ENCODE measurements at places on chromosomes 11 and 22. TPM values are rescaled to one million over a fixed set of nuclear protein-coding genes. Genes with fewer than 3 reads are reported as not detected.
A peak's percentile ranks its signal among the peaks of the same experiment; 100 is the strongest.

Gene P4HA3
- polyA plus RNA-seq = 0.07 TPM

Gene KRTAP5-1
- not detected for polyA plus RNA-seq

Gene DDI1
- not detected for polyA plus RNA-seq

Gene LRP5
- 57.1 TPM for polyA plus RNA-seq

Gene KRTAP5-11
- not detected for polyA plus RNA-seq

Gene EP300
- 13.2 TPM for polyA plus RNA-seq

Gene RFPL2
- not detected for polyA plus RNA-seq

- no peak for DNase-seq
Measured at GRCh38 chr11:115964091-115964490, 459.9 kb upstream of the CADM1 start.

GRCh38 chr11:121499405-121499804 lies 46.6 kb upstream of the SORL1-AS1 start:
- no peak for DNase-seq

DNA sequence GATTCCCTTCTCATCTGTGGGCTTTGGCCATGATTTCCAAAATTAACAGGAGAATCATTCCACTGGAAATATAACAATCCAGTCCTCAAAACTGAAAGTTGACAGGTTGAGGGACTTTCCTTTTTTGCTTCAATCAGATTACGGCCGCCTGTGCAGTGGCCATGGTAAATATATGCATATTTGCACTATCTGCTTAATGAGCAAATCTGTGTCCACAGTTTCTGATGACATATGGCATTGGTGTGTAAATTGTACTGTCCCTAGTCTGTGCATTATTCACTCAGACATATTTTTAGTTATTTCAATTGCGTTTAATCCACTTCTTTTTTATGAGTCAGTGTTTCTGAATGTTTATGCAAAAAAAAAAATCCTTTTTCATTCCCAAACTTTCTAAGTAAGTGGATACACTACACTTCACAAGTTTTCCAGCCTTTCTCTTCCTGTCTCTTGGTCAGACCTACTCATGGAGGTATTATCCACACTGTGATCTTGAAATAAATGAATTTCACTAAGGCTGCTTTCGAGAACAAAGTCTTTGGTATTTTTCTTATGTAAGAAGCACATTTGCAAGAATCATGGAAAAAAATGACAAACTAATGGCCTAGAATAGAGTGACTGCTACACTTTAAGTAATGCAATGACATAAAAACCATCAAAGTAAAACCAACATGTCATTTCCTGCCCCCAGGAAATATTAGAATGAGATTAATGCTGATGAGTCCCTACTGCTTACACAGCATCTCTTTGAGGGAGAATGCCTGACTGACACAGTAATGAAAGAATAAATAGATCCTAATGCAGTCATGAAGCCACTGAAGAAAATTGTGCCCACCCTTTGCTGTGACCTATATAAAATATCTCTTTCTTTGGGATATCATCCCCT lies 76.4 kb upstream of the MTNR1B start:
- no peak for DNase-seq

DNA sequence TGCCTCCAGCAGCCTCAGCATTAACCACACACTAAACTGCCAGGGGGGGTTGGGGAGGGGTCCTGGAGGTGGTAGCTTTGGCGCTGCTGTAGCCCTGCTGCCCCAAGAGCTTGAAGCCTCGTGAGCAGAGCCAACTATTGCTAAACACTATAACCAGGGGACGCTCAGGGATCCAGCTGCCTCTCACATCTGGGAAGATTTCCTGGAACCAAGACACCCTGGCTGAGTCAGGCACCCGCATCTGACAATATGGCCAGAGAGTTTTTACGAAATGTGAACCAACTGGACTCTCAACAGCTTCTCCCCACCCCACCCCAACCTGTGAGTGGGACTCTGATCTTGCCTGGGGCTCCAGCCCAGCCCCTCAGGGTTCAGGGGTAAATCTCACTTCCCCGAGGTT lies 14.3 kb downstream of the C1QTNF6 start:
- DNase-seq = peak; percentile 73

- no peak for DNase-seq
Measured at GRCh38 chr11:92632495-92632894, 337.0 kb upstream of the MTNR1B start.

- DNase-seq = no peak
Measured at GRCh38 chr11:75588051-75588481, 26.0 kb downstream of the SERPINH1 start.

DNA sequence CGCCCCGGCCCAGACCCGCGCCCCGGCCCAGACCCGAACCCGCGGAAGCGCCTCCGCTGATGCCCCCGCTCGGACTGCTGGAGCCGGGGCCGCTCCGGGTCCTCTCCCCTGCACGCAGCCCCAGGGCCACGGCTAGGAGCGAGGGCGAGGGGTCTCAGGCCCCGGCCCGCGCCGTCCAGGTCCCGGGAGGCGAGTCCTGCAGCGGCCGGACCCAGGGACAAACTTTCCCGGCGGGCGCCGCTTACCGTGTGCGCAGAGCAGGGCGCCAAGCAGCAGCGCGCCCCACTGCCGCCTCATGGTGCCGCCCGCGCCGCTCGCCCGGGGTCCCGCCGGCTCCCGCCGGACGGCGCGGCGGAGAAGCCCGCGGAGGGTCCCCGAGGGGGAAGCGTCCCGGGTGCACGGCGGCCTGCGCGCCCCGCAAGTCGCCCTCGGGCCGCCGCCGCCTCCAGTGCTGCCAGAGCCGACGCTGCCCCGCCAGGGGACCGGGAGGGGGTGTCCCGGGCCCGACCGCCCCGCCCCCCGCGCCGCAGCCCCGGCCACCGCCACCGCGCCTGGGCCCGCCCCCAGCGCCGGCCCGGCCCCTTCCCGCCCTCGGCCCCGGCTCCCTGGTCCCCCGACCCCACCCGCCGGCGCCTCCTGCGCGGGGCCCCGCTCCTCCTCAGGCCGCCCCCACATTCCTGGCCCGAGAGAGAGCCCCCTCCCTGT lies at the start of gene LRP4:
Gene LRP4, minus strand, starts transcription at position 468 of the 705 bp plus-strand sequence. Its CDS starts 171 bp downstream, at position 297.
- peak; percentile 57 for DNase-seq
